ENCODE measurements at places on chromosomes 12 and 14. TPM values are rescaled to one million over a fixed set of nuclear protein-coding genes. Genes with fewer than 3 reads are reported as not detected.

Gene COX8C
- not detected for total RNA-seq

Gene IRF9
- total RNA-seq = 10.7 TPM

Gene KRT6C
- total RNA-seq = not detected

Gene CD163
- 0.62 TPM for total RNA-seq

Gene PMCH
- not detected for total RNA-seq

Gene KITLG
- total RNA-seq = 0.09 TPM

Gene LRFN5
- total RNA-seq = 0.16 TPM

Gene IL22
- total RNA-seq = not detected

Gene CKAP4
- 0.45 TPM for total RNA-seq

Gene STXBP6
- total RNA-seq = 0.54 TPM

Gene RPL41
- total RNA-seq = 3,403 TPM

Gene SERPINA10
- total RNA-seq = not detected

Gene RERG
- total RNA-seq = 4.3 TPM

Gene NOVA1
- total RNA-seq = not detected

Measured in K562 (cell line).